ENCODE measurements at places on chromosomes 5 and 9. TPM values are rescaled to one million over a fixed set of nuclear protein-coding genes. Genes with fewer than 3 reads are reported as not detected.

DNA sequence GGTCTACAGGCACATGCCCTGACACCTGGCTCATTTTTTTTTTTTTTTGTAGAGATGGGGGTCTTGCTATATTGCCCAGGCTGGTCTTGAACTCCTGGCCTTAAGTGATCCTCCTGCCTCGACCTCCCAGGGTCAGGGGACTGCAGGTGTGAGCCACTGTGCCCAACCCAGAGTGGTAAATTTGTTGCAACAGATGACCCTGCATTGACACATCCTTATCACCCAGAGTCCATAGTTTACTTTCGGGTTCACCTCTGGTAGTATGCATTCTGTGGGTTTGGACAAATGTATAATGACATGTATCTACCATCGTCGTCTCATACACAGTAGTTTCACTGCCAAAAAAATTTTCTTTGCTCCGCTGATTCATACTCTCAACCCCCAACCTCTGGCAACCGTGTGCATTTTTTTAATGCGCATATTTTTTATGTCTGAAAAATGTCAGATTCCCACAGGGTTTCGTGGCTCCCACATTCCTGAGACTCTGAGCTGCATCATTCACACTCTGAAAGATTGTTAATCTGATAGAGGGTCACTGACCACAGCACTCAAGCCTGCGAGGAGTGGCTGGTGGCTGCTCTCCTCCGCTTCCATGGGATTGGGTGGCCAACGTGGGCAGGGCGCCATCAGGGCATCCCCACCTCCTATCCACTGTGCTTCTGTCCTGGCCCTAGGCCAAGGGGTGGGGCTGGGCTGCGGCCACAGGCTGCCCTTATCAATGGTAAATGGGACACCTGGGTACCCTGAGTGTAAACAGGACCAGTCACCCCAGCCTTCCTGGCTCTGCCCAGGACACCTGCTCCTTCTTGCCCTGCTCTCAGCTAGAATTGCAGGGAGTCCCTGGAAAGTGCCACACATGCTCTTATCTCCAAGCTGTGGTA is 9.6 kb downstream of the NDST1 start:
- peak; percentile 85 for DNase-seq

SPATA31E1 gene
- not detected for total RNA-seq

GRCh38 chr9:122382901-122383850 is 12.4 kb downstream of the PTGS1 start:
- DNase-seq, result peak; percentile 27

- DNase-seq, result no peak
Observed at GRCh38 chr9:21993007-21993406, 1.2 kb downstream of the CDKN2A start.

- no peak for DNase-seq
Observed at GRCh38 chr5:100889165-100889743, 13.8 kb downstream of the ST8SIA4 start.

- no peak for DNase-seq
Observed at GRCh38 chr5:21672911-21673310, 1180.2 kb downstream of the CDH12 start.

FABP6 gene
- total RNA-seq, result not detected

LRRC19 gene
- not detected for total RNA-seq

SPINK6 gene
- not detected for total RNA-seq

All from bronchial epithelial cell (primary cell).